ENCODE measurements at places on chromosomes 5 and 9.
A peak's percentile ranks its signal among the peaks of the same experiment; 100 is the strongest.

DNA sequence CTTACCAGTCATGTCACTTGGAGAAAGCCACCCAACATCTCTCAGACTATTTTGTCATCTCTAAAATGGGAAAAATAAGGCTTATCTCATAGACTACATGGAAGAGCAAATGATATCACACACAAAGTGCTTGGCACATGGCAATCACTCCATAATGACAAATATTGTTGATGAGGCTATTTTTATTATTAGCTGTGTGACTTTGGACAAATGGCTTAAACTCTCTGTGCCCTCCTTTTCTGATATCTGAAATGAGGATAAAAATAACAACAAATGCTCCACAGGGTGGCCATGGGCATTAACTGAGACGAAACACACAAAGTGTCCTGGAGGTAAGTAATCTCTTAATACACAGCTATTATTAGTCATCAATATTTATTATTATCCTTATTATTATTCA, 125.5 kb upstream of the HAND1 start:
- no peak for DNase-seq

- DNase-seq: no peak
These were observed 1.7 kb downstream of the SNCB start for GRCh38 chr5:176628406-176629228.

DNA sequence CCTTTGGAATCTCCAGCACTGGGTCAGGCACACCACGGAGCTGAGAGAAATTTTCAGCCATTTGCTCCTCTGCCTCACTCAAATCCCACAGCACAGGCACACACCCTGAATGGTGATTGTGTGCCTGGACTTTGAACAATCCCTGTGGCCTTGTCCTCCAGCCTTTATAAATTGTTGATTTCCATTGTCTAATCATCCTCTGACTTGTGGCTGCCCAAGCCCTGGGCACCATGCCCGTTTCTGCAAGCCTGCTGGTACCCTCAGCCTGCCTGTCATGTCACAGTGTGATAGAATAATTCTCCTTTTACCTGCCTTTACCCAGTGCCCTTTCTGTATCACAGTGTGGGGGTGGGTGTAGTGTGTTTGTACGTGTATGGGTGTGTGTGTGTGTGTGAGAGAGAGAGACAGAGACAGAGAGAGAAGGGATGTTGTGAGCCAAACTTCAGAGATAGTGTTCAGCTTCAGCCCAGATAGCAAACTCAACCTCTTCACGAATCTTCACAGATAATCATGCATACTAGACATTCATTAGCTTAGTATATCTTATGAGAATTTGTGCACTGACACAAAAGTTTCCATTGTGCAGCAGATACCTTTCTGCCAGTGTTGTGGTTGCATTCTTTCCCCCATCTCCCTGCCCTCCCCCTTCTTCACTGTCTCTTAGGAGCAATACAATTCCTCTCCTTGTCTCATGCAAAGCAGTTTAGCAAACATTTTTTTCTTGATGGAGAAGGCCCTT, 27.8 kb upstream of the SLC44A1 start:
- peak; percentile 14 for DNase-seq

GRCh38 chr5:125775896-125776295, 647.3 kb upstream of the GRAMD2B start:
- no peak for DNase-seq

GRCh38 chr5:96602776-96603175, 59.4 kb upstream of the CAST start:
- DNase-seq: no peak

DNA sequence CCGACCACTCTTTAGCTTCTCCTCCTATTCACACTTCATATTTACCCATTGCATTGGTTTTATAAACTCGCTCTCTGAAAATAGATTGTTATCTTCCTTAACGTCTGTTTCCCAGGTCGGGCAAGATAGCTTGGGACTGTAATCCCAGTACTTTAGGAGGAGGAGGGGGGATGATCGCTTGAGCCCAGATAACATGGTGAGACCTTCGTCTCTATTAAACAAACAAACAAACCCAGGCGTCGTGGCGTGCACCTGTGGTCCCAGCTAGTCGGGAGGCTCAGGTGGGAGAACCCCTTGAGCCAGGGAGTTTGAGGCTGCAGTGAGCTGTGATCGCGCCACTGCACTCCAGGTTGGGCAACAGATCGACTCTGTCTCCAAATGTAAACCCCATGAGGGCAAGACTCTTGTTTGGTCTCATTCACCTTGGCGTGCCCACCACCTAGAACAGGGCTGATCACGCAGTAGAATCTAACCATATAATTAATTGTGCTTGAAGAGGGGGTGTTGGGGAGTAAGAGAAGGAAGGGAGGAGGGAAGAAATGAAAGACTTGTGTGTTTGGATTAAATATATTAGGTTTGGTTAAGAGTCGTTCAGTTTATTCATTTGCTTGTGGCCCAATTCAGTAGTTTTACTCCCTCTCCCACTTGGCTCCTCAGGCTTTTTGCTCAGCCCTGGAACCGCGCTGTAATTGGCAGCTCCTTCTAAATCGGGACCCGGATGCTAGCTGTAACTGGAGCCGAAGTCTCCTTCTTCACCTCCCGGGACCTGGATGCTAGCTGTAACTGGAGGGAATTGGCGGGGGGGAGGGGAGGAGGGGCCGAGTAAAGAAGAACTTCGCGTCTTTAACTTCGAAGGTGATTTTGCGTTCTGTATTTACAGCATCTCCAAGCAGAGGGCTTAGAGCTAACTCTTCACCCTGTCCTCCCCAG, 24.9 kb downstream of the CDKN2A start:
- DNase-seq: no peak

DNA sequence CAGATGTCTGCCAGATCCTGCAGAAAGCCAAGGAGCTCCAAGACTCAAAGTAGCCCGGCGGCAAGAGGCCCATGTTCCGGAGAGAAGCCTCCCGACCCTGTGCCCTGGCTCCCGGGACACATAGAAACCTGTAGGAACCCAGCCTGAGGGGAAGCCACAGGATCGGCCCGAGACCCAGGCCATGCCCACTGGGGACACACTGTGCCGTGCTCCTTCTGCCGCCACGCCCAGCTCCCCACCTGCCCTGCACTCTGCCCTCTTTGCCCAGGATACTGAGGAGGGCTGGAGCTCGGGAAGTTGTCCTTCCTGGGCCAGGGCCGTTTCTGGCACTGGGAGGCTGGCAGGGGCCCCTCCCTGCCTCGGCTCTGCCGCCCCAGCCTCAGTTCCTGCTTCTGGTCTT, 10.5 kb upstream of the ENDOG start:
- DNase-seq: no peak

DNA sequence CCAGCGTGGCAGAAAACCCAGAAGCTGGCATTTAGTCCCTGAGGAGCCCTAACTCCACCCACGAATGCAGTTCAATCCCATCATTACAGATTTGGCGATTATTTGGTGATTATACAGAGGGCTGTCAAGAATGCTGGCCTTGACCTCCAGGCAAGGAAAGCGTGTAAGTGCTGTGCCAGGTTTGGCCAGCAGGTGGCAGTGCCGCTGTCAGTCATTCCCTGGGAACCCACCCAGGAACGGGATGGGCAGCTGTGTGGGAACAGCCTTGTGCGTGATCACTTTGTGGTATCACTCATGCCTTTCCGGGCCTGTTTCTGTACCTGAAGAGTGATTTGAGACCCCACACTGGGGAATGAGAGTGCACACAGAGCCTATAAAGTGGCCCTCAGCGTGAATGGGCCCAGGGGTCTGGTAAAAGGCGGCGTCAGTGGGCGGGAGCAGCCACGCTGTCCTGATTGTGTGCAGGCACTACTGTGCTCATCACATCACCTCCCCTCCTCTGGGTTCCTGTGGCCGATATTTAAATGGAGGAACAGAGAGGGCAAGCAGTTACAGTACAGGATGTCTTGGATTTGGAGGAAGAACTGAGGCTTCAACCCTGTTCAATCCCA, 215.6 kb downstream of the ROR2 start:
- peak; percentile 39 for DNase-seq

DNA sequence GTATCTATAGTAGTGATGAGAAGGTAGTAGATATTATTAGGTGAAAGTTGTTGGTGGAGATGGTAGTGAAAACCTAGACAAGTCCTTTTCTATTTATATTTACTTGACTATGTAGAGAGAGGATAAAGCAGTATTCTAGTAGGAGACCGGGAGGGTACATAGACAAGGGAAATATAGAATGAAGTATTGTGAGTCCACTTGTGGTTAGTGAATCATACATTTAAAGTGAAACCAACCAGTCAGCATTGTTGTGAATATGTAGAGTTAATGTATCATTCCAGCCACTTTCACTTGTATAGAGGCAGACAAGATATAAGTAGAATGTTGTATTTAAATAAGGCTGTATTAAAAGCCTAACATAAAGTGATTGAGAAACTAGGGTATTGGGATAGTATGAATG, 1711.3 kb upstream of the ACO1 start:
- DNase-seq: no peak

GRCh38 chr9:110444911-110445310, 107.2 kb upstream of the TXNDC8 start:
- DNase-seq: peak; percentile 37

DNA sequence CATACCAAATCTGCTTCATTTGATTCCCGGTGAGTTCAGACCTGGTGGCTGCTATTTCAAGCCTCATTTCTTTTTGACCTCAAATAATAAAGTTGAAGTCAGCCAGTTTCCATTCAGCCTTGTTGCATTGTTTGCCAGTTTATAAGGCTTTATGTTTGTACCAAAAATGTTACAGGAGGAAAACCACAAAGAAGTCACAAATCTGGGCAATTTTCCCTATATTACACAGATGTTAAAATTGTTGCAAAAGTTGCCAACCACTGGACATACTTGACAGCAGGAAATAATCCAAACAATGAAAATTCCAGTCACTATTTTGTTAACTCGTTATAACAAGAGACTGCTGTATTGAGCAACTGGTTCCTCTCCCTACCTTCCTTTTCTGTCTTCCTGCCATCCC, 1325.0 kb upstream of the DMAC1 start:
- peak; percentile 19 for DNase-seq

GRCh38 chr9:34994260-34994899, 4.8 kb downstream of the DNAJB5 start:
- peak; percentile 48 for DNase-seq

GRCh38 chr5:156008844-156009243, 318.1 kb upstream of the SGCD start:
- DNase-seq: no peak

DNA sequence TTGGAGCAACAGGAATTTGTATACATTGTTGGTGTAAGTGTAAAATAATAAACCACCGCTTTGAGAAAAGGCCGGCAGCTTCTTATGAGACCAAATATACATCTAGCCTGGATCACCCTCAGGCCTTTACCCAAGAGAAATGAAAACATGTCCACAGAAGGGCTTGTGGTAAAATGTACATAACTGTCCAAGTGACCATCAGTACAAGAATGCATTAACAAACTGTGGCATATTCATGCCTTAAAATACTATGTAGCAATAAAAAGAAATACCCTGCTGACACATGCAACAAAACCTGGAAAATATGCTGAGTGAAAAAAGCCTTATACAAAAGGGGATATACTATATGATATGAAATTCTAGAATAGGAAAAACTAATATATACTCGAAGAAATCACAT, 311.9 kb upstream of the TRPC7 start:
- peak; percentile 40 for DNase-seq

GRCh38 chr5:14266686-14267085, 123.5 kb downstream of the TRIO start:
- DNase-seq: peak; percentile 34

DNA sequence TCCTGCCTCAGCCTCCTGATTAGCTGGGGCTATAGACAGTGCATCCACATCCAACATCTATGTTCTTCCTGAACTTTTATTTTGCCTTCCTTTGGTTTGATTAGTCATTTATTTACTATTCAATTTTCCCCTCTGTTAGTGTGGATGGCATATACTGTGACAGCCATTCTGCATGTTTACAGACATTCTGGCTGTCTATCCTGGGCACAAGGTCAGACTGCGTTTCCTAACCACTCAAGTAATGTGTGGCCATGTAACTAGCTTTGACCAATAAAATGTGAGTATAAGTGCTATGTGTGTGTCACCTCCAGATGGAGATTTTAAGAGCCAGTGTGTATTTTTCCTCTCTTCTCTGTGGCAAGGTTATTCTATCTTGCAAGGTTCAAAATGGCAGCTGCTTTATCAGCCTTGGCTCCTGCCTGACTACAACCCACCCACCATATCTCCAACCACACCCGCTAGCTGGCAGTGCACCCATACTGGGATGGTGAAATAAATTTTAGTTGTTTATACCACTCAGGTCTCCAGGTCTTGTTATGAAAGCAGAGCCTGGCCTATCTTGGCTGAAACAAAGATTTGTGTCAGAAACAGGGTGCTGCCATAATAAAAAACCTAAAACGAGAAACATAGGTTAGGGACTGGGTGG, 32.2 kb downstream of the PDE6A start:
- DNase-seq: no peak

DNA sequence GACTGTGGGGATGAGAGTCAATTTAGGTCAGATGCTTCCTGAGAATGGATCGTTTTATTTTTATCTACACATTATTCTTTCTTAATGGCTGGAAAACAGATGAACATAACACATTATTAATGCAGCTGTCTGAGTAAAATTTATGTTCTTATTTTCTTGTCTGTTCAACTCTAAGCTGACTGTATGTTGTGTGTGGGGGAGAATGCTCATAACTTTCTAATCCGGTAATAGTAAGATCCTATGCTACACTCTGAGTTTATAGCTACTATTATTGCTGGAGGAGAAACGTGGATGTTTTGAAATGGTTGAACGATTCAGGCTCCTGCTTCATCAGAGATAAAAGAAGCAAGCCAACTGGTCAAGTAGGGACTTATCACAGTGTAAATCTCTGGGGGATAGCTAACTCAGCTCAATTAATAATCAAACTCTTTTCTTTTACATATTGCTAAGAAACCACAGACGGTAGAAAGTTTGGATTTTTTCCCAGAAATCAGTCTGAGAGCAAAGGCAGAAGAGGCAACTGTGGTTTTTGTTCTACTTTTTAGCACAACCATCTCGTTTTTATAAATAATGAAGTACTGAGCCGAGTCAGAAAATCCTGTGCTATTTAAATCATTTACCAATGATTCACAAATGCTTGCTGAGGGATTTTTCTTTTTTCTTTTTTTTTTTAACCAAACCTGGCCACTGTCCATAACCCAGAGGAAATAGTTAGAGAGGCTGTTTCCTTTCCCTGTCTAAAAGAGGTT, 265.0 kb upstream of the FAM174A start:
- peak; percentile 19 for DNase-seq

DNA sequence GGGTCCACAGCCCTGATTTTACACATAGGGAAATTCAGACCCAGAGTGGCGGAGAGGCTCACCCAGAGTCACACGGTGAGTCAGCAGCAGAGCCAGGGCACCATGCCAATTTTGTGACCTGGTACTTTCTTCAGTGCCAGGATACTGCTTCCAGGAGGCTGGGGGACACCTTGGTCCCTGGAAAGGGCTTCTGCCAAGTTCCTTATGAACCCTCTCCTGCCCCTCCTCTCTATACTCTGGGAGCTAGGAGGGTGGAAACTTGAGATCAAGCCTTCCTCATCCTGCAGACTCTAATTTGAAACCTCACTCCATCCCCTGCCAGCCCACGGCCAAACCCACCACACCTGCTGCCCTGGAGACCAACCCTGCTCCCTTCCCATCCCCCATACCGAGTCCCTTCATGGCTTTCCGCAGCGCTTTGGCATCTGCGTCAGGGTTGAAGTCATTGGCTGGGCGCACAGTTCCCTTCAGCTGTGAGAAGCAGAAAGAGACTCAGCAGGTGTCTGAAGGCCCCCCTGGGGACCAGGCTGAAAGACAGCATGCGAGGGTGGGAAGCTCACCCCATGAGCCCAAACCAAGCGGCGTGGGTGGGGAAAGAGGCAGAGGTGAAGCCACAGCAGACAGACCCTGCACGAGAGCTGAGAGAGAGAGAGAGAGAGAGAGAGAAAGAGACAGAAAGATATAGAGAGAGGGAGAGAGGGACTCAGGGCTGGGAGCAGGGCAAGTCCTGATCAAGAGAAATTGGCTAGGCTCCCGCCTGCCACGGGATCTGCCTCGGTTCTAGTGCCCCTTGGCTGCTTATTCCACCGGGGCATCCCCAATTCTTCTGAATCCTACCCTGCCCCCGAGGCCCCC, 33.5 kb downstream of the ANXA6 start:
- peak; percentile 14 for DNase-seq
